ENCODE measurements at places on chromosomes 1 and 21.

- DNase-seq: no peak
These were observed 27.7 kb downstream of the RGS1 start for GRCh38 chr1:192603218-192603787.

DNA sequence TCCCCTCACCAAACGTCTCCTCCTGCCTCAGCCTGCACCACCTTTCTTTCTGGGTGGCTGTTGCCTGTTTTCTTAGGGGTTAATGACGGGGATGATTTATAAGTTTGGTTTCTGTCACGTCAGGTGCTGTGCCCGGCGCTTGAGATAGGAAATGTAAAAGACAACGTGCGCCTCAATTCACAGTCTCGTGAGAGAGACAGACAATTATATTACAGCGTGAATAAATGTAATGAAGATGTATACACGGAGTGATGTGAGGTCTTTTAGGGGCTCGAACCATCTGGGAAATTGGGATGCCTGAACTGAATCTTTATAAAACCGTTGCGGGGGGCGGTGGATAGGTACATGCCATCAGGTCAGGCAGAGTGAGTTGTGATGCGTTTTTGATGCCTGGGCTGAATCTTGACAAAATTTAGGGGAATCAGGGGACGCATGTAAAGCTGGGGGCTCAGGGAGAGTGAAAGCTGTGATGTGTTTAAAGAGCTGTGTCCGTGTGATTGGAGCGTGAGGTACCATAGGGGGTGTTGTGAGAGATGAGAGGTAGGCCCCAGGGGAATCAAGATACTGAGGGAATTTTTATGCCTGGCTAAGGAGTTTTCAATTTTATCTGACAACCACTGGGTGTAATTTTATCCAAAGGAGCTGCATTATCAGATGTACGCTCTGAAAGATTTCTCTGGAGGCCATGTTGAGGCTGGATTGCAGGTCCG is 831 bp downstream of the TIPRL start:
- no peak for DNase-seq

DNA sequence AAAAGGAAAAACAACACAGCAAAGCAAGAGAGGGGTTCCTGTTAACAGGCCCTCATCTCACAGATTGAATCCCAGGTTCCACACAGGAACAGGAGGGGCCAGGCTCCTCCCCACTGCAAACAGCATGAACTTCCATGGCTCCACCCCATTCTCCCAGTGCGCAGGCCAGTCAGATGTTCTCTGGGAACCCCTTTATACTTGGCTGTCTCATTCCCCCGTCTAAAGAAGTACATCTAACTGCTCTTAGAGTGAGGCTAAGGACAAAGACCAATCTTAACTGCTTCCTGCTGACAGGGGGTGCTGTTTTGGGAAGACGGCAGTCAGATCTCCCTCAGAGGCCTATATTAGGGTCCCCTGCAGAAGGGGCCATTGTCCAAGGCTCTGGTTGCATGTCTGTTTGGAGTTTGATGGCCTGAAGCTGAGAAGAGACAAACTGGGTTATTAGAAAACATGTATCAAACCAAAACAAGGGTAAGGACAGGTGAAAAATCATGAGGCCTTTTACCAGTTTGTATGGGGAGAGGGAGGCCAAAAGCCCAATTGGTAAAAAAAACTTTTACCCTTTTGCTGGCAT is 10.5 kb upstream of the NASP start:
- DNase-seq: no peak

DNA sequence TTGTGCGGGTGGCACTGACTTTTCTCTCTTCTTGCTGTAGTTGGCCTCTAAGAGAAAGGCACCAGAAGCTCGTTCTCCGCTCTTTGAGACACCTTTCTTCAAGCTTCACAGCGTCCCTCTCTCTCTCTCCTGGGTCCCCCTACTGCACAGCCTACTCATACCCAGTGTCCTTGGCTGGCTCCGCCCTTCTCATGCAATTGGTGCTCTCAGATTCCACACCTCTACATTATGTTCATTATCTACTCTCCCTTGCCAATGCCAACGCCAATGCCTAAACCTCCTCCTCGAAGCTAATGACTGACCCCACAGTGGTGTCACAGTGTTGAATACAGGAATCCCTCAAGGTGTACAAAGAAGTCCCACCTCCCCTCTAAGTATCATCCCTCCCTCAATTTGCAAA is 4.8 kb upstream of the DNAJC28 start:
- no peak for DNase-seq

DNA sequence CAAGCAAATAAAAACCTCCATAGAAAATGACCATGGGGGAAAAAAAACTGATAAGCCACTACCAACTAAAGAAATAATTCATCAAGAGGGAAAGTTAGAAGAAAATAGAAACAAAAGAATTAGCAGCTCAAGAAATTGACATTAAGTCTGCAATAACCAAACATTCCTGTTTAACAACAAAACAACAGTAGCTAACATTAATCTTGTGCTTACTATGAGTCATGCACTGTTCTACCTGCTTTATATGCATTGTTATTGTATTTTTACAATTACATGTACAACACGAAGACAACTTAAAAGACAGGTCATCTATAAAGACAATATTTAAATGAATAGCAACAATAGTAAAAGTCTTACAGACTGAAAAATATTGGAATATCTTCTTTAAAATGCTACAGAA is 34.4 kb upstream of the LRRC7 start:
- DNase-seq: no peak

- no peak for DNase-seq
These were observed 54.0 kb upstream of the CNN3 start for GRCh38 chr1:94980582-94981574.

- DNase-seq: peak; percentile 40
These were observed at the start of gene FHL3 for GRCh38 chr1:38005195-38006007. TSS of gene FHL3 (minus strand) at chr1:38005514. CDS start at chr1:37999412, 6,102 bp downstream.

- DNase-seq: no peak
These were observed 21.1 kb downstream of the SYNC start for GRCh38 chr1:32681509-32681908.

DNA sequence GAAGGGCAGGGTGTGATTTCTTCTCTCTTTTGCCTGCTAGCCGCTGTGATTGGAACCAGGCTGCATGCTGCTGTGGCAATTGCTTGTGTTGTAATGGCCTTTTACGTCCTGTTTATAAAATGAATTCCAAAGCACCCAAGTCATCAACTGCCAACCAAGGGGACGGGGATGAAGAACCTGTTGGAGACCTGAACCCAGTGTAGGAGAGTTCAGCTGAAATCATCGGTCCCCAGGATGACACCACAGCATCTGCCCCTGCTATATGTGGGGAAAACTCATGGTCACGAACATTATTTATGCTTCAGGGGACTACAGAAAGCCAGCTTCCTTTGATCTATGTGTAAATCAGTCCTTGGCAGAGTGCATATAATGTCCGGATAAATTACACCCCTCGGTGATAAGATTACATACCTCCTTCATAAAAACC is 3.8 kb downstream of the TMEM167B start:
- no peak for DNase-seq

- no peak for DNase-seq
These were observed 169.3 kb upstream of the ETV3 start for GRCh38 chr1:157307491-157307890.

GRCh38 chr1:164618202-164618564 is 59.2 kb downstream of the PBX1 start:
- no peak for DNase-seq

DNA sequence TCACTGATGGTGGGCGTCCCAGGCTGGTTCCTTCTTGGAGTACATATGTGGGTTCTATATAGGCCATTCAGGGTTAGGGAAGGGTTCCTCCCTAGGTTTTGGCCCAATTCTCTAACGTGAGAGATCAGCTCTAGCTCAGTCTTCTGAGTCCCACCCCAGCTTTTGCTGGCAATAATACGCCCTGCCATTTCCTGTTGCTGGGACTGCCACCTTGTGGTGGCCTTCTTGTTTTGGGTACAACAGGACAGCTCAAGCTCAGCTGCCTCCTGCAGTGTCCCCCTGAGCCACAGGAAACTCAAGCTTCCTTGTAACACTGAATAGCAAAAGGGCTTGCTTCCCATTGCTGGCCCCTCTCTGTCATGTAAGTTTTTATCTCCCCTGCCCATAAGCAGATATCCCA is 77.8 kb downstream of the BACH1 start:
- DNase-seq: no peak

DNA sequence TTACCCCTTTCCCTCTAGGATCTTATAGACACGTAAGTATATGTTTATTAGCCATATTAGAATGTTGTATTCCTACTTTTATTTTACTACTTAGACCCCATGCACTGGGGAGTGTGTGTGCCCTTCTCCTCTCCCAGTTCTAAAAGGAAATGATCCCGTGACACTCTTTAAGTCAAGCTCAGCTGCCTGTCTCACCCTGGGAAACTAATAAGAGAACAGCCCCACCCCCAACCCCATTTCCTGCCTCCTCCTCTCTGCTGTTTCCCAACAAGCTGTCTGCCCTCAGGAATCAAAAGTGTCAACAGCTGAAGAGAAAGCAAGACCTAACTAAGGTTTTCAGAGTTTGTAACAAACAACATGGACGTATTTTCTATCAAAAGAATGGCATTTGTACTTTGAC is 92.6 kb upstream of the VAV3 start:
- no peak for DNase-seq

- no peak for DNase-seq
These were observed 213.7 kb upstream of the SGIP1 start for GRCh38 chr1:66320231-66320630.

DNA sequence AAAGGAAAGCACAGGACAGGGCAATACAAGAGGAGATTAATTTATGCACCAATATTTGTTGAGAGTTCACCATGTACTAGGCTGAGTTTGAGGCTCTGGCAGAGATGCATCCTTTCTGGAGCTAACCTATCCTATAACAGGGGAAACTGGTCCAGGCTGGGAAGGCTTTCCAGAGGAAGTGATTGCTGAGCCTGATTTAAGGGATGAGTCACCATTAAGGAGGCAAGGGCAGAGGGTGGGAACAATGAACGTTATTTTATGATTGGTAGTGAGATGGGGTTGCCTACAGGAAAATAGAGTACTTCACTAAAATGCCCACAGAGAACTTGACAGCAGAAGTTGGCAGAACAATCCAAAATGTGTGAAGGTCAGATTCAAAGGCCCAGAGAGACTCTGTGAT is 141.4 kb downstream of the PLPP3 start:
- no peak for DNase-seq

DNA sequence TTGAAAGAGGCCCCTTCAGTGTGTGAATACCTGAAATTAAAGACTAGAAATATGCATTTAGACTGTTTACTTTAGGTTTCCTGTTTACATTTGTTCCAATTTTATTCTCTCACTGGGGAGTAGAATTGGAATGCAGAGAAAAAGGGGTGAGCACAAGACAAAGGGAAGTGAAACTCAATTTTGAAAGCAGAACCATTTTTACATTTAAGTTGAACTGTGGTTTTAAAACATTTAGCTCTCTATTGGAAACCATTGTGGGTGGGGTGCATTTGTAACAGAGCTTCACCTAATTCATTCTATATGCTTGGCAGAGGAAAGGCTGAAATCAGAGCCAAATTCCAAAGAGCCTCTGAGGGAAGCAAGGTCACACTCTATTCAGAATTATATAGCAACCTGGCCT is 235.3 kb upstream of the C1orf105 start:
- no peak for DNase-seq

DNA sequence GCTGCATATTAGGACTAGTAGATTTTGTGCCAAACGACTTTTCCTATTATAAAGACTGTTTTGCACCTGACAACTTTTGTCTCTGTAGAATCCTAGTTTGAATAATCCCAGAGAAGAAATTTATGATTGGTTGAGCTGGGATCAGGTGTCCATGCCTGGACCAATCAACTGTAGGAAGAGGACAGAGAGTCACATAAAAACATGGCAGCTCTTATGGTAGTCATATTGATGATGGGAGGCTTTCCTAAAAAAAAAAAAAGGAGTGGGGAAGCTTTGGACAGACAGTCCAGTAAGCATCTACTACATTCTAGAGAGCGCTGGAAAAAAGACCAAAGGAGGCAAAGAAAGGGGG is 30.7 kb upstream of the IGSF3 start:
- no peak for DNase-seq

DNA sequence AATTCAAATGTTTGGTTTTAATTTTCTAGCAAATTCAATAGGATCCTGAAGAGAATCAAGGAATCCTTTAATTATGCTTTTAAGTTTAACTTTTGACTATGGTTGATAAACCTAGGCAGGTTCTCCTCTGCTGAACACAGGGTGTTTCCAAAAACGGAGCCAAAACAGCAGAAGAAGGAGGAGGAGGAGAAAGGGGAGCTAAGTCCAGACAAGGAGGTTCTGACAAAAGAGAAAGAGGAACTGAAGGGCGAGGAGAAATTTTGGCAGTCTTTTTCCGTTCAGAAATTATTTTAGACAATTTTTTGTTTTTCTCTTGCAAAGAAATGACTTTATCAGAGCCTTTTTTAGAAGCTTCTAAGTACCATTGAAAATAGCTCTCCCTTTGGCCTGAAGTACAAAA is 33.2 kb upstream of the FNBP1L start:
- DNase-seq: no peak

DNA sequence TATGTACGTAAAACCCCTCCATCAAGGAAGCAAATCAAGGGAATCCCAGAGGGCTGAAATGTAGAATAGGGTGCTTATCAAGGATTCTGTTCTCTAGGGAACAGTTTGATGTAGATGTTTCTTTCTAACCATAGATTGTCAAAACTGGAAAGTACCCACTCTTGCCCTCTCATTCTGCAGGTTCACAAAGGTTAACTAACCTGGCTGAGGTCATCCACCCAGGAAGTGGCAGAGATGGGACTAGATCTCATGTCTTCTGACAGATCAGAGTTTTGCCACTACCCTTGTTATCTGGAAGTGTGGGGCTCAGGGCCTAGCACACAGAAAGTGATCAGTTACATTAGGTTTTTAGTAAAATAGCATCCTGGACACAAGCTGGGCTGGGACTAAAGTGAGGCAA is 47.4 kb downstream of the GFI1 start:
- no peak for DNase-seq

DNA sequence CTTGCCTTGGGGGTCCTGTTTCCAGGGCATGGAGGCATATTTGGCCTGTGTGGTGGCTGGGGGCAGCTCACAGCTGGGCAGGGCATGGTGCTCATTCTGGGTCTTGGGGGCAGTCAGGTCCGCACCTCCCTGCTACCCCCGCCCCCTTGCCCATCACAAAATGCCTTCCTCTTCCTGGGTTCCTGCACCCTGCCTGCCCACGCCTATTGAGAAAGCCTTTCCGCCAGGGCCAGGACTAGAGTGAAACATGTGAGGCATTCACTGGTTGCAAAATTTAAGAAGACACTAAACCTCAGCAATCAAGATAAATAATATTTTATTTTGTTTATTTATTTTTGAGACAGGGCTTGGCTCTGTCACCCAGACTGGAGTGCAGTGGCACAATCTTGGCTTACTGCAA is 19.7 kb downstream of the PTAFR start:
- peak; percentile 77 for DNase-seq

DNA sequence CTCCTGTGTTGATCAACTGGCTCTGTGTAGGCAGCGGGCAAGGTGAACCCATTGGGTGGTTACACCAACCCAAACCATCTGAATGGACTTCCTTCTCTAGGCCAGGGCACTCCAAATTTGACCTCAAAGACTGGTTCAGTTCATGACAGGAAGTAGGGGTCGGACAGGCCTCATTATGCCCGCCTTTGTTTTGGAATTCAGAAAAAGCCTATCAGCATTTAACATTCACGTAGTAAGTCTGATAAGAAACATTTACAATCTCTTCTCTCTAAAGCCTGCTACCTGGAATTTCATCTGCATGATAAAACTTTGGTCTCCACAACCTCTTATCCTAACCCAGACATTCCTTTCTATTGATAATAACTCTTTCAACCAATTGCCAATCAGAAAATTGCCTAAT is 97.1 kb upstream of the ETV3 start:
- no peak for DNase-seq
